A549 treated with DMSO at 1 μM for 4 hours (cell line): ENCODE measurements at places on chromosomes 7 and 10. TPM values are rescaled to one million over a fixed set of nuclear protein-coding genes. Genes with fewer than 3 reads are reported as not detected.

RARRES2 gene
- total RNA-seq: not detected in 5 replicates

HHEX gene
- total RNA-seq: 15.8 to 17.0 TPM (median 16.6 TPM) in 5 replicates

CREB5 gene
- total RNA-seq: 4.3 to 5.2 TPM (median 4.9 TPM) in 5 replicates

ADK gene
- total RNA-seq: 32.0 to 38.3 TPM (median 34.7 TPM) in 5 replicates

GRB10 gene
- 68.4 to 95.1 TPM (median 82.8 TPM) in 5 replicates for total RNA-seq

TAS2R4 gene
- 0.12 to 0.33 TPM (median 0.13 TPM) in 5 replicates for total RNA-seq

ACTR3C gene
- total RNA-seq: not detected in 5 replicates

UCMA gene
- total RNA-seq: not detected in 5 replicates
